ENCODE measurements at places on chromosomes 12 and 14.

DNA sequence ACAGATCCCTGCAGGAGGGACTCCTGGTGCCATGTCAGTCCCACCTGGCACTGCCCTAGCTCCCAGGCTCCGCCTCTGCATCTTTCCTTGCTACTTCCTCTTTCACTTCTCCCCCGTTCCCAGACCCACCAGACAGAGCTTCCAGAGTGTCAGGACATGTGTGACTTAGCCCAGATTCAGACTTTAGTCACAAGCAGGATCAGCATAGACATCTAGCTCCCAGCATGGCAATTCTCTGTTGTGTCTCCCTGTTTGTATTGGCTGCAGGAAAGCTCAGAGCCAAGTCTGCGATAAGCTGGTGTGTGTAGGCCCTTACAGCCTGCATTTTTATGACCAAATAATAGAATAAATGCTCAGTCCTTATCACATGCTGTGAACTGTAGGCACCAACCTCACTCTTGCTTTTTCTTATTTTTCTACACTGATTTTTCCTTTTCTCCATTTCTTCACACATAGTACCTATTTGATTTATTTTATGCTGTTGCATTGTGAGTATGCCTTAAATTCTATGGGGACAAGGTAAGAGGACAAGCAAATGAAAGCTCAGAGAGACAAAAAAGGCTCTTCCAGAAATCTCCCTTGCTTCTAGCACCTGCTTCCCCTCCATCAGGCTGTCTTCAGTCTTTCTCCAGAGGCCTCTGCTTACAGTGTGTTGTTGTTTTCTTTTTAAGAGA is 5.9 kb downstream of the DHRS2 start:
- DNase-seq = no peak

DNA sequence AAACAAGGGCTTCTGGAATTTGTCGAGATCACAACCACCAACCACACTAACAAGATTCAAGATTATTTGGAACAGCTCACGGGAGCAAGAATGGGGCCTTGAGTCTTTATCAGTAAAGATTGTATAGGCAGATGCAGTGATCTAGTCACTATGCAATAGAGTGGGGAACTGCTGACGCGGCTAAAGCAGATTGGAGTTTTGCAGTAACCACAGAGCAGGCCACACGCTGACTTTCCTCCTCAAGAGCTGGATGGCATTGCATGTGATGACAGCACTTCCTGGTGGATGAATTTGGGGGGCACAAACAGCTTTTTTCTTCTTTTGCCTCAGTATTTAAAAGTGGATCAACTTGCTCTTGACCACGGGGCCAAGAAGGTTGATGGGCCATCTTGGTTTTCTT is 46.0 kb downstream of the KCNK13 start:
- DNase-seq = no peak

DNA sequence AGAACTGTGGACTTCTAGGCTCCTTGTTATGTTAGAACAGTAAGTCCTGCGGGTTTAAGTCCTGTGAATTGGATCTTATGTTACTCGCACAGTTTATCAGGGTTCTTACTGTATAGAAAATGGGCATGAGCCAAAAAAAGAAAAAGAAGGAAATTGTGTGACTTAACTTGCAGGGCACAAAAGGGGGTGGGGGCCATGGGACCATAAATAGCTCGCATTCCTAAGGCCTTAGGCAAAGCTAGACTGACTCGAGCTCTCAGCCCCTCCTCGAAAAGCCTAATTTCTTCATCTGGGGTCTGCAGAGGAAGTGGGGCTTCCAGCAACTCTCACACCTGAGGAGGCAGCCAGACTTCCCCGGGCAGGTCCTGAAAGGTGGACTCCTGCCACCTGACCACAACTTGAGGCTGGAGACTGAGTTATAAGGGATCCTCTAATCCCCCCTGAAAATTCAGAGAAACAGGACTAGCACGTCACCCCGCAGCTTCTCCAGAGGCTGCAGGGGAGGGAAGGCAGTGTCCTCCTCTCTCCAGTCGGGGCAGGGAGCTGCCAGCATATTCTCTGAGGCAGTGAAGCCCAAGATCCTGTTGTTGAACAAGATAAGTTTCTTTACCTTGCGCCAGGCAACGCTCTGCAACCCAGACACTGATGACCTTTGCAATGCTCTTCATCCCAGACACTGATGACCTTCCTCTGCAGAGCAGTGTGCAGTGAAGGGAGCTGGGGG is 280.5 kb downstream of the PCNX1 start:
- no peak for DNase-seq

DNA sequence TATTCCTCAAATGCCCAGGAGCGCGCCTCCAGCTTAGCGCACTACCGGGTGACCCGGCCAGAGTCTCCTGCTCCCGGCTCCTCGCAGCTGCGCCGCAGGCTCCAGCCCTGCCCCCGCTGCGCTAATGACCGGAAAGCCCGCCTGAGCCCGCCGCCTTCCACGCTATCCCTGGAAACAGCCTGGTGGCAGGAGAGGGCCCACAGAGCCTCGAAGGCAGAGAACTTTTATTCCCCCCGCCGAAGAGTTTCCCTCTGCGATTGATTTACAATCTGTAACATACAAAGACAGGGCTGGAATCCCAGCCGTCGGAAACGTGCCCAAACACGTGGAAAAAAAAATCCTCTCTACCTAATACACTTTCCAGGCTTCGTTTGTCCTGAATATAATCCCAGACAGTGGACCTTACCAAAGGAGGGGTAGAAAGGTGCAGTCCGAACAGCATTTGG is 1.5 kb downstream of the COL2A1 start:
- no peak for DNase-seq

DNA sequence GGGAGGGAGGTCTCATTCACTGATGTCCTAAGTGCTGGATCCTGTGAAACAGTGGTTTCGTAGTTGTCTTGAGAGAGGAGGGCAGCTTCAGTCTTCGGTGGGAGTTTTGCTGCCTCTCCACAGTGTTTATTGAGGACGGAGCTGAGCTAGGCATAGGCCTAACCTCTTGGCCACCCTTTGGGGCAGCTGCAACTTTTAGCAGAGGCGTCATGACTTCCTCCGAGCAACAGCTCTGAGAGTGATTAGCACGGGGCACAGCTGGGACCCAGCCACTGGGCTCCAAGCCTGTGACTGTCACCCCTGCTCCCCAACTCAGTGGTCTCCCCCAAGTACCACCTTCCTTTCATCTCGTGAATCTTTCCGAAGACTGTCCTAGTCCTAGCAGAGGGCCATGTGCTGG is 139.9 kb upstream of the NCOR2 start:
- no peak for DNase-seq

DNA sequence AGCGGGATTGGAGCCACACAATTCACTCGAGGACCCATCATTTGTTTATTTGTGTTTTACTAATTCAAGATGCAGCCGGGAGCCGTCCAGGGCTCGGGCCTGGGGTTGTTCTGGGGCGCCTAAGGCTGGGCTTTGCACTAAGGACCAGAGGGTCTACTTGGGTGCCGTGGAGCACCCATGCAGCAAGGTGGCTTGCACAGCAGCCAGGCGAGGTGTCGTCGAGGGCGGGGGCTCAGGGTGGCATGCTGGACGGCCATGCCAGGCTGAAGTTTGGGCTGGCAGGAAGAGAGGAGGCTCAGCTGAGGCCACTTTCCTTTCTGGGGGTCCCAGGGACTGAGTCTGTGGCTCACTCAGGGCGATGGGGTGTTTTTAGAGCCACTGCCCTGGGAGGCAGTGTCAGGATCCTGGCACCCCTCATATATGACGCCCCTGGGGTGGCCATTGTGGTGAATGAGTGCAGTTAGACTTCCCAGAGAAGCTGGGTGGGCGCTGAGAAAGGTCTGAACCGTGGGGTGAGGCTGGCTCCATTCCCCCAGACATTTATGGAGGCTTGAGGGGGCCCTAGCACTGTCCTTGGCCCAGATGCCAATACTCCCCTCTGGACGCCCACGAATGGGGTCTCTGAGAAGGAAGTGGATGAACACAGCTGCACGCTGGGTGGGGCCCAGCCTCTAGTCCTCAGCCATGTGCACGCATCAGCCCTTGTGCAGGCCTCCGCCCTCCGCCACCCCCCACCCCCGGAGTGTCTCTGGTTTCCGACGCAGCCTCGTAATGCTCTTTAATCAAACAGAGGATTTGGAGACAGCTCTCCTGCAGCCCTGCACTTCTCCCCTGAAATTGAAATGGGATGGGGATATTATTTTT is 11.3 kb downstream of the MEG3 start:
- no peak for DNase-seq

GRCh38 chr12:118358008-118358359 is 14.7 kb downstream of the TAOK3 start:
- no peak for DNase-seq

DNA sequence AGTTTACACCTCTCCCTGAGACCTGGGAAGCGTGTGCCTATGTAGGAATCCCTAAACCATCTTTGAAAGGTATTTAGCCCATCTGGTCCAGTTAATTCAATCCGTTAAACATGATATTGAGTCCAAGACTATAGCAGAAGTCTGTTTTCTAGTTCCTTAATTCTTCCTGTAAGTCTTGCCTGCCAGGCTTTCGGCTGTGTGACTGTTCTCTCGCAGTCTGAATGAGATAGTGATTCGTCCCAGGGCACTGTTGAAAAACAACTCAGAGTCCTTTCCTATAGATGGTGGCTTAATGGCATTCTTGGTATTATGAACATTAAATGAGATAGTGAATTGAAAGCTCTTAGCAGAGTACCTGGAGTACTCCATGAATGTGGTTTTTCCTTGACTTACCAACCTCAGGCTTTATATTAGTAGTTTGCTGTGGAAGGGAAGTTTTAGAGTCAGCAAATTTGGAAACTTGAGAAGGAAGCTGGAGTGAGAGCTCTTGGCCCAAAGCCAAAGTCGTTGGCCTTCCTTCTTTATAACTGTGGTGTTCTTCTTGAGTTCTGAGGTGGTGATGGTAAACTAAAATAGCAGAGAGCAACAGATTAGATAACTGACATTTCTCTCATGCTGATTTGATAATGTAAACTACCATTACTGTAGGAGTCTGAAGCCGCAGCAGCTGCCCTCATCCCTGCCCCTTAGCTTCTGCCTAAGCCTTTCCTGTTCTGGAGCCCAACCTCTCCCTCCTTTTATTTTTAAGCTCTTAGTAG is 76.5 kb downstream of the TGFB3 start:
- no peak for DNase-seq

GRCh38 chr14:84575681-84576080 is 954.3 kb upstream of the FLRT2 start:
- DNase-seq = no peak

DNA sequence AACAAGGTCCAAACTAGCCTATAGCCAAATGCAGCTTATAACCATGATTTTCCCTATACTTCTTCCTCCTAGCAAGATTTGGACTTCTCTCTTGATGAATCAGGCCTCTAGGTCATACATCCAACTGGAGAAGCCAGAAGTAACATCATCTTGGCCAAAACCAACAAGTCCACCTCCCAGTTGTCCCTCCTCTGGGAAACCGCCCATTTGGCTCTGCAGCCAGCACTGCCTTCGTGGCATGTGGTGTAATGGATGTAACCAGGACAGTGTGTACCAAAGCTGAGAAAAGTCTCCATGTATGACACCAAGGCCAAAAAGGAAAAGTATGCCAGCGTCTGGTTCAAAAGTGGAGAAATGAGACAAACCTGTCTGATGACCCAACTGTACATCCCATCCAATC is 59.3 kb upstream of the VASH1 start:
- no peak for DNase-seq

GRCh38 chr12:91918431-91918830 is 227.2 kb downstream of the BTG1 start:
- DNase-seq = no peak

- no peak for DNase-seq
Observed at GRCh38 chr12:66765204-66765603, 86.3 kb upstream of the GRIP1 start.

DNA sequence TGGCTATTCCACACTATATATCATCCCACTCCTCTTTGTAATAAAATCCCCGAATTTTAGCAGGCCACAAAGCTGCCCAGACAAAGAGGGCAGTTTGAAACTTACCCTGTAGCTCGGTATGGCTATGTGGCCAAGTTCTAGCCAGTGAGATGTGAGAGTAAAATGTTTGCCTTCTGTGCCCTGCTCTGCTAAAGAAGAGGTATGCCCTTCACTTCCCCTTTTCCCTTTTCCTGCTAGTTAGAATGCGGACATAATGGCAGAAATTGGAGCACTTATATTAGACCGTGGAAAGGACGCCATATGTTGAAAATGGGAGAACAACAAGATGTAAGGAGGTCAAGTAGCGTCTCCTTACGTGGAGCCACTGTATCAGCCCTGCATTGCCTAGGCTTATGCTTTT is 11.5 kb upstream of the CCDC91 start:
- no peak for DNase-seq

- DNase-seq = no peak
Observed at GRCh38 chr12:22069851-22070250, 23.8 kb downstream of the CMAS start.

GRCh38 chr14:33504246-33505099 is 446.4 kb downstream of the EGLN3 start:
- no peak for DNase-seq
